ENCODE measurements at places on chromosomes 3 and 15. TPM values are rescaled to one million over a fixed set of nuclear protein-coding genes. Genes with fewer than 3 reads are reported as not detected.
A peak's percentile ranks its signal among the peaks of the same experiment; 100 is the strongest.

Gene ITIH1
- total RNA-seq, result not detected

Gene PSTPIP1
- 1.4 TPM for total RNA-seq

Gene IL17RB
- 0.28 TPM for total RNA-seq

Gene TRPM7
- total RNA-seq, result 28.8 TPM

Gene LTF
- total RNA-seq, result 2.6 TPM

Gene GRK7
- total RNA-seq, result 0.07 TPM

Gene ATP13A5
- not detected for total RNA-seq

Gene PROK2
- not detected for total RNA-seq

Gene MAP6D1
- total RNA-seq, result 0.94 TPM

Gene KCNH8
- not detected for total RNA-seq

DNA sequence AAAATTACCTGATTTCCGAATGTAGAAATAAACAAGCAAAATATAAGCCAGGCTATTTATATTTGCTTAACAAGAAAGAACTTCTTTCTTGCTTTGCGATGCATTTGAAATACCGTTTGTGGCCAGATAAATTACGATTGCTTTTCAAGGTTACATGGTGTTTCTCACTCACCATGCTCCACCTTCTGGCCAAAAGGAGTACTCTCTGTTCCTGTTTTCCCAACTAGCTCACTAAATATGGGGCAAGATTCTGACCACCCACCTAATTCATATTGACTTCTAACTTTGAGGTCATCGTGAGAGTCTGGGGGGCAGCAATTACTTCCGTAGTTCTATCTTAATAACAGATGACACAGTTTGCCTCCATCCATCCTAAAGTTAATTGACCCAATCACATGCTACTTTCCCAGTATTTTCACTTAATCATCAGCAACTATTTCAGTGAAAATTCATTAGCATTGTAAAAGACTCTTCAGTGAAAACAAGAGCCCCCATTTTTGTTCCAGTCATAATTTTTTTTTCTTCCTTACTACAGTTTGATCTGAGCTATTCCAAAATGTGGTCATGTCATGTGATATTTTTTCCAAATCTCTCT is 25.9 kb downstream of the ACP3 start:
- H3K36me3 ChIP-seq, result no peaks in the 10 kb centered on the region
- H3K4me1 ChIP-seq, result peaks cover 25% of the 10 kb centered on the region
- H3K27ac ChIP-seq, result no peak overlapping the region
- H3K4me3 ChIP-seq, result no peak overlapping the region

DNA sequence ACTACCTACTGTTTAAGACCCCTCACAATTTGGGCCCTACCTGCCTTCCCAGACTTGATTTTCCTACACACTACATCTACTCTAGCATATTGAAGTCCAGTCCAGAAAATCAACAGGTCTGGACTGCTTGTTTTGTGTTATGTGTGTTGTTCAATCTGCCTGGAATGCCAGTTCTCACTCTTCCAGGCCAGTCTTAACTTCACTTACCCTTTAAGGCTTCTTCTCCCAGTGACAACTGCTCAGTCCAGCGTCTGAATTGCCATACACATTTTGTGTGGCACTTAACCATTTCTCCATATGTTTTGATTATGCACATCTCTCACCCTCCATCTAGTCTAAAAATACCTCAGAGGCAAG is 1.1 kb downstream of the TICRR start:
- H3K27me3 ChIP-seq, result no peaks in the 10 kb centered on the region
- H3K27ac ChIP-seq, result no peak overlapping the region
- H3K36me3 ChIP-seq, result no peaks in the 10 kb centered on the region
- H3K4me3 ChIP-seq, result no peak overlapping the region
- no peak for DNase-seq

- H3K27ac ChIP-seq, result no peak overlapping the region
- H3K27me3 ChIP-seq, result no peaks in the 10 kb centered on the region
- no peak overlapping the region for H3K4me3 ChIP-seq
- no peak for DNase-seq
- no peaks in the 10 kb centered on the region for H3K36me3 ChIP-seq
Measured at GRCh38 chr15:88334436-88334835, 77.9 kb upstream of the NTRK3 start.

DNA sequence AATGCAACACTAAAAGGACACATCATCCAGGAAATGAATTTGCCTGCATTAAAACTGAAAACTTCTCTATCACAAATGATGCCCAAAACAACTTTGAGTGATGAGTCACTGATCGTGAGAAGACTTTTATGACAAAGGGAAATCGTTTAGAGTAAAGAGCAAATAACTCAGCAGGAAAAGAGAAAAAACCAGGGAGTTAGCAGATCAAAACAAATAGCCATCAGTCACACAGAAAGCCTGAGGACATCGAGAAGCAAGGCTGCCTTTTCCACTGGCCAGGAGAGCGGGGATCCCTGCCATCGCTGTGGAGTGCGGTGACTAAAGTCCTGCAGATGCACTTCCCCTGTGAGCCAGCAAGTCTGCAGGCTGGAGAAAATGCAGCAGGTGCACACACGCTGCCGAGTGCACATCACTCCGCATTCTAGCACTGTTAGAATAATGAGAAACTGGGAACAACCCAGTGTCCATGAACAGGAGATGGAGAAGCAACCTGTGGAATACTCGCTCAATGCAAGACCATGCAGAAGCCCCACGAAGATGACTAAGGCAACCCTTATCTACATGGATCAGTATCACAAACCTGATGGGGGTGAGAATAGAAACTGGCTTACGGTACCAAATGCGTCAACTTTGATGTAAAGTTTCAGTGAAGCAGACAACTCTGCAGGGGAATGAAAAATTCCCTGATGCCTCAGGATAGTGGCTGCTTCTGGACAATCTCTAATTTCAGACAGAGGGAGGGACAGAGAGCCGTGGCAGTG is 86.4 kb downstream of the NSMCE3 start:
- no peak overlapping the region for H3K4me3 ChIP-seq
- no peaks in the 10 kb centered on the region for H3K36me3 ChIP-seq
- H3K27me3 ChIP-seq, result no peaks in the 10 kb centered on the region
- no peak for DNase-seq
- H3K4me1 ChIP-seq, result no peaks in the 10 kb centered on the region

DNA sequence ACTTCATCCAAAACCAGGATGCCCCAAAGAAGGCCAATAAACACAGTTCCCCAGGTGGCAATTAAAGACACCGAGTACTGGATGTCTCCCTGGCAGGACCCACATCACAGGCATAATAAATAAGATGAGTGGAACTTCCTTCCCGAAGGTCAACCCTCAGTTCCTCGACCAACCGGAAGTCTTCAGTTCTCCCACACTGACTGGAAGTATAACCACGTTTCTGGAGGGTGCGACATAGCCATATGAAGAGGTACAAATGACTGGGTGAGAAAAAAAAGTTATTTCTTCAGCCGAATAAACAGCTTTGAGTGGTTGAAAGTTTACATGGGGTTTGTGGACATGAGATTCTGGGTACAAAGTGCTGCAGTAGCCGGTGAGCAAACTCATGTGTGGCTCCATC is 34.6 kb upstream of the MUC13 start:
- no peak overlapping the region for H3K4me3 ChIP-seq
- H3K27me3 ChIP-seq, result no peaks in the 10 kb centered on the region
- peaks cover 18% of the 10 kb centered on the region for H3K4me1 ChIP-seq
- peaks cover 26% of the 10 kb centered on the region for H3K36me3 ChIP-seq

DNA sequence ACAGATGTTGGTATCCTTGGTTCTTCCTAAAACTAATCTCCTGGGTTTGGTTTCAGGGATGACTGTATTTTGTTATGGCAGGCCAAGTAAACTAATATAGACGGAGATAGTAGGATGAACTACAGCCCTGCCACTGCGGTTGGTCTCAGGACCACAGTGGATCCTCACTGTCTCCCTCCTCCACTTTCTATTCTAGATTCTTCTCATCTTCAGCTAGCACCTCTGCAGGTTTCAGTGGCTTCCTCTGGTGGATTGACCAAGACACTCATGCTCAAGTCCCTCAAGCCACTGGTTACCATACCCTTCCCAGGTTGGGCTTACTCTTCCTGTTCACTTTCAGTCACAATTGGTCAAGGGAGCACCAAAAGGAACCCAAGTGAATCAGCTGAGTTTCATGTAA is 71.1 kb upstream of the CLDN18 start:
- H3K36me3 ChIP-seq, result no peaks in the 10 kb centered on the region
- DNase-seq, result no peak
- no peaks in the 10 kb centered on the region for H3K4me1 ChIP-seq
- H3K27me3 ChIP-seq, result no peaks in the 10 kb centered on the region
- H3K4me3 ChIP-seq, result no peak overlapping the region

- no peaks in the 10 kb centered on the region for H3K27me3 ChIP-seq
- H3K4me1 ChIP-seq, result peaks cover 28% of the 10 kb centered on the region
- no peak overlapping the region for H3K4me3 ChIP-seq
- DNase-seq, result no peak
- H3K27ac ChIP-seq, result peak overlapping the region; percentile 85
Measured at GRCh38 chr3:157116017-157116416, 43.9 kb downstream of the CCNL1 start.

DNA sequence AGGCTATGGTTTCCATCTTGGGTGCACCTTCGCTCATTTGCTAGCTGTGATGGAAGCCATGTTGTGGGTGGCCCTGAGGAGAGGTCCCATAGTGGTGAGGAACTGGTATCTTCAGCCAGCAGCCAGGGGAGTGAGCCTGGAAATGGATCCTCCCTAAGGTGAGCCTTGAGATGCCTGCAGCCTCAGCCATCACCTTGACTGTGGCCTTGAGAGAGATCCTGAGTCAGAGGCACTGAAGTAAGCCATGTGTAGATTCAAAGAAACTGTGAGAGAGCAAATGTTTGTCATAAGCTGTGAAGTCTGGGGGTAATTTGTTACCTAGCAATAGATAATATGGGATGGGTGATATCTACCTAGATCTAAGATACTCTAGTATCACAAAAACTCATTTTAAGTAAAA is 105.3 kb downstream of the SNRK start:
- peaks cover 65% of the 10 kb centered on the region for H3K4me1 ChIP-seq
- no peak for DNase-seq
- H3K27me3 ChIP-seq, result no peaks in the 10 kb centered on the region
- H3K36me3 ChIP-seq, result no peaks in the 10 kb centered on the region
- H3K27ac ChIP-seq, result peak overlapping the region; percentile 33
- H3K4me3 ChIP-seq, result no peak overlapping the region

DNA sequence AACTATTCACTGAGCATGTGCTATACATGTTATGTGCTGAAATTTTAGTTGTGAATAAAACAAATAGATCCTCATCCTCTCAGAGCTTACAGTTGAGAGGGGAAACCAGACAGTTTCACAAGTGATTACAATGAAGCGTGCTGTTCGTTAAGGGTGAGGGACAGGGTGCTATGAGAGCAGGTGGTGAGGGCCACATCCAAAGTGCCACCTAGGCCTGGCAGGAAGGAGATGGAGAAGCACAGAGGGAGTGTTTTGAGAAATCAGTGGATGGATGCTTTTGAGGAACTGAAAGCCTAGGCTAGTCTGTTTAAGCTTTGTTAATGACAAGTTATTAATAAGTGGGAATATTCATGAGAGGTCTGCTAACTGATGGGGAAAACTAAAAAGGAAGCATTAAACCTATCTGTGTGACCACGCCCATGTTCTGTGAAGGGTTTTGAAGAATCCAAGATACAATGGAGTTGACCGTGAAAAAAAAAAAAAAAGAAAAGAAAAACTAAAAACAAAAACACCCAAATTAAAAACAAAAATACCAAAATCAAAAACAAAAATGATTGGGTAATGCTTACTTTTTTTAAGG is 7.3 kb downstream of the MCTP2 start:
- no peak overlapping the region for H3K27ac ChIP-seq
- H3K4me3 ChIP-seq, result no peak overlapping the region
- no peaks in the 10 kb centered on the region for H3K36me3 ChIP-seq

DNA sequence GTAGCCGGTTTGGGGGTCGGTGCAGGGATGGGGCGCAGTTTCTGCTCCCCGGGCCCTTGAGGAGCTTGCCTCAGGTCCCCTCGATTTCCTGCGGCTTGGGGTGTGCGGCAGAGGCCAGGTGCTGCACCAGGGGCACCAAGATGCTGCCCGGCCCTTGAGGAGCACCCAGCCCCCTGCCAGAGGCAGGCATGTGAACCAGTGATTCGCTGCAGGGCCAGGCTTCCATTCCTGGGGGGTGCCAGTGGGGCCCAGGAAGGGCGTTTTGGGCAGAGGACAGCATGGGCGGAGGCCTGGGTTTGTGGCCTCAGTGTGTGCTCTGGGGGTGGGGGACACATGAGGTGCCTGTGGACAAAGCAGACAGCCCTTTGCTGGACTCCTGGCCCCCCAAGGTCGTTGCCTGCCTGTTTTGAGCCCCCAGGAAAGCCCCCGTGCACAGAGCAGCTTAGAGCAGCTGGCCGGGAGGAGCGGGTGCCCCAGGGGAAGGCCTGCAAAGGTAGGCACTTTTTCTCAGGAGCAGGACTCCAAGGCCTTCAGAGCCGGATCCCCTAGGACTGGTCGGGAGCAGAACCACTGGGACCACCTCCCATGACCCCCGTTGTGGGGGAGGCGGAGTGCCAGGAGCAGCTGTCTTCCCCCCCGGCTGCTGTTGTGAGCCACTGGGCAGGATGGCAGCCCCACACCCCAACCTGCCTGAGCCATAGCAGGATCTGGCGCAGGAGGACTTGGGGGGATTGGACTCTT is 1.6 kb downstream of the PLXNA1 start:
- DNase-seq, result peak; percentile 14
- no peaks in the 10 kb centered on the region for H3K27me3 ChIP-seq
- peak overlapping the region; percentile 76 for H3K4me3 ChIP-seq
- H3K4me1 ChIP-seq, result peaks cover 18% of the 10 kb centered on the region

DNA sequence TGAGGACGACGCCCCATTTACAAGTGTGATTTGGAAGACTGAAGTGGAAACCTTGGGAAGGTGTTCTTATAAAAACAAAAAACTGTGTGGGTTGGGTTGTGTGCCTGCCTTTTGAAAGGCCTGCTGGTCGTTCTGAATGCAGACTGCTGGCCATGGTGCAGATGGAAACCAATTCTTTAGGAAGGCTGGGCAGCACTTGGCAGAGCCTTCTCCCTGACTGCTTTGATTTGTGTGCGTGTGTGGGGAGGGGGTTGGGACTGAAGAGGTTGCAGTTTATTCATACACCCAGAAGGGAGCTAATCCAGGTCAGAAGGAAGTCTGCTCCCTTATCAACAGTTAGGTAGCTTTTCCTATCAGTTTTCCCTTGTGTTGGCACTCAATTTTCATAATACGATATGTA is 288.7 kb downstream of the SOX2 start:
- H3K4me1 ChIP-seq, result no peaks in the 10 kb centered on the region
- H3K36me3 ChIP-seq, result no peaks in the 10 kb centered on the region
- no peak overlapping the region for H3K27ac ChIP-seq
- no peak for DNase-seq
- no peaks in the 10 kb centered on the region for H3K27me3 ChIP-seq
- H3K4me3 ChIP-seq, result no peak overlapping the region

GRCh38 chr15:85681386-85681785 is 113.3 kb downstream of the KLHL25 start:
- H3K4me3 ChIP-seq, result no peak overlapping the region
- peaks cover 100% of the 10 kb centered on the region for H3K36me3 ChIP-seq
- no peaks in the 10 kb centered on the region for H3K27me3 ChIP-seq
- DNase-seq, result no peak
- peak overlapping the region; percentile 24 for H3K27ac ChIP-seq

GRCh38 chr3:36372534-36372935 is 7.8 kb upstream of the STAC start:
- H3K27me3 ChIP-seq, result no peaks in the 10 kb centered on the region
- H3K4me3 ChIP-seq, result no peak overlapping the region
- H3K27ac ChIP-seq, result no peak overlapping the region

GRCh38 chr15:38994310-38994709 is 429.7 kb upstream of the RASGRP1 start:
- DNase-seq, result no peak
- no peak overlapping the region for H3K4me3 ChIP-seq
- H3K4me1 ChIP-seq, result no peaks in the 10 kb centered on the region
- no peaks in the 10 kb centered on the region for H3K36me3 ChIP-seq

- H3K4me3 ChIP-seq, result no peak overlapping the region
- DNase-seq, result peak; percentile 56
- H3K27me3 ChIP-seq, result no peaks in the 10 kb centered on the region
- H3K36me3 ChIP-seq, result no peaks in the 10 kb centered on the region
- peak overlapping the region; percentile 63 for H3K27ac ChIP-seq
Measured at GRCh38 chr3:66428733-66429132, 72.1 kb downstream of the LRIG1 start.

Measured in heart right ventricle (tissue), 16 donors.